Sigmoid colon (tissue), 7 donors: ENCODE measurements at places on chromosomes 1 and 21. TPM values are rescaled to one million over a fixed set of nuclear protein-coding genes. Genes with fewer than 3 reads are reported as not detected.

Gene CLDN14
- not detected for total RNA-seq

Gene MXRA8
- 234 TPM for total RNA-seq

Gene SLC5A9
- total RNA-seq = not detected

Gene FCRLB
- not detected for total RNA-seq

Gene SPTA1
- total RNA-seq = not detected

Gene SLAMF8
- total RNA-seq = 3.8 TPM

Gene CNKSR1
- total RNA-seq = not detected

Gene RUNX3
- total RNA-seq = 1.2 TPM

Gene TFAP2E
- total RNA-seq = 0.36 TPM

Gene GREM2
- 9.9 TPM for total RNA-seq

Gene TAL1
- total RNA-seq = 3.1 TPM

Gene RPTN
- total RNA-seq = not detected

Gene TMCO4
- 22.1 TPM for total RNA-seq

Gene AVPR1B
- total RNA-seq = not detected

Gene OLFML2B
- 16.1 TPM for total RNA-seq

Gene PLA2G4A
- 51.0 TPM for total RNA-seq

Gene ZNF669
- 4.8 TPM for total RNA-seq

Gene OR6K3
- not detected for total RNA-seq

Gene PRELP
- 67.4 TPM for total RNA-seq

Gene EXTL2
- total RNA-seq = 14.4 TPM

Gene SVBP
- 46.4 TPM for total RNA-seq

Gene KIRREL1
- total RNA-seq = 34.6 TPM
